Dermis blood vessel endothelial cell (primary cell): ENCODE measurements at places on chromosomes 7 and 10. TPM values are rescaled to one million over a fixed set of nuclear protein-coding genes. Genes with fewer than 3 reads are reported as not detected.

DNA sequence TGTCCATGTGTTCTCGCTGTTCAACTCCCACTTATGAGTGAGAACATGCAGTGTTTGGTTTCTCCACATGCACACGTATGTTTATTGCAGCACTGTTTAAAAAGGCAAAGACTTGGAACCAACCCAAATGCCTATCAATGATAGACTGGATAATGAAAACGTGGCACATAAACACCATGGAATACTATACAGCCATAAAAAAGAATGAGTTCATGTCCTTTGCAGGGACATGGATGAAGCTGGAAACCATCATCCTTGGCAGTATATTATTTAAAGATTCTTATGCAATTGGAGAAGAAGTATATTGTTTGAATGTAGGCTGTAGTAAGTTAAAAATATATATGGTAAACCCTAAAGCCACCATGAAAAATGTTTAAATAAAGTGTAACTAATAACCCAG lies 7.2 kb upstream of the CACNB2 start:
- DNase-seq: no peak

DNA sequence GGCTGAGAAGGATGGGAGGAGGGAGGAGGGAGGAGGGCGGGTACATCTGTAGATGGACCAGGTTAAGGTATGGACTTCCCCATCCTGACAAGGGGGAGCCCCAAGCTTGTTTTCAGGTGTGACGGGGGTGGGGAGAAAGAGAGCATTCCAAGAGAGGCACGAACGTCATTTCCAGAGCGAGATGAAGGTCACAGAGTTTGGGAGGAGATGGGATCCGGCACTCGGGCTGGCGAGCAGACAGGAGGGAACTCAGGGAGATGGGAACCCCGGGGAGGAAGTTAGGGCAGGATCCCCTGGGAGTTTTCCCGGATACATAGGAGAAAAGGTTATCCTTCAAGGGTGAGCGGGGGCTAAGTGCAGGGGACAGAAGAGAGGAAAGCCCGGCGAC lies 118.8 kb downstream of the CUX1 start:
- no peak for DNase-seq

GRCh38 chr10:77673101-77673500 lies 35.5 kb upstream of the KCNMA1 start:
- DNase-seq: no peak

DNA sequence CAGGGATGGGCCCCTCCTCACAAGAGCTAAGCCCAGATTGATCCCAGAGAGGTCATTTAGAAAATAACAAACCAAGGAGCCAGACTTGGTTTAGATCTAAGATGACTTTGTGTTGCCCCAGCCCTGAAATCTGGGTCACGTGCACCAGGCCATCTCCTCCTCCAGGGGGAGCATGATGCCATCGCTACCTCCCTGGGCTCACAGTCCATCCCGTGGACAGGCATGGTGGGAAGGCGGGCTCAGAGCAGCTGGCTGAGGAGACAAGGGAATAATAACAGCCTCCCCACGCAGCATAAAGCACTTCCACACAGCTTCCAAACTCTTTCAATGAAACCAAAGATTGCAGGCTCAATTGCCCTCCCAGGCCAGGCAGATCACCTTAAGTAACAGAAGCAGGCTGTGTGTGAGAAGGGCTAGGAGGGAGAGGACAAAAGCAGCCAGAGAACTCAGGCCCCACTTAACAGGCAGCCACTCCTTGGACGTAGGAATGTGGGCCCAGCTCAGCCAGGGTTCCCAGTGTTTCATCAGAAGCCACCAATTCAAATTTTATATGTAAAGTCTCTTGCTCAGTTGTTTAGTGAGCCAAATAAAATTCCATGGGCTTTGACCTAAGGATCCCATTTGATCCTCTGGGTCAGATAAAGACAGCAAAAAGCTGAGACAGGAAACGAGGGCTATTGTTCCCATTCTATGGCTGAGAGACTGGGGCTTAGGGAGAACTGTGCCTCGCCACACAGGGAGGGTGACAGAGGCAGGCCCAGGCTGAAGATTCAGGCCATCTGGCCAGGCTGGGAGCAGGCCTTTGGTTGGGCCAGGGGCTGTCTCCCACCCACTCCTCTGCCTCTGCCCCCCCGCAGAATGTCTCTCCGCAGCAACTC lies 100.2 kb downstream of the COL13A1 start:
- peak; percentile 79 for DNase-seq

- DNase-seq: no peak
Observed at GRCh38 chr7:256461-256940, 33.5 kb upstream of the FOXL3 start.

GRCh38 chr7:155979566-155979965 lies 167.3 kb upstream of the SHH start:
- DNase-seq: no peak

DNA sequence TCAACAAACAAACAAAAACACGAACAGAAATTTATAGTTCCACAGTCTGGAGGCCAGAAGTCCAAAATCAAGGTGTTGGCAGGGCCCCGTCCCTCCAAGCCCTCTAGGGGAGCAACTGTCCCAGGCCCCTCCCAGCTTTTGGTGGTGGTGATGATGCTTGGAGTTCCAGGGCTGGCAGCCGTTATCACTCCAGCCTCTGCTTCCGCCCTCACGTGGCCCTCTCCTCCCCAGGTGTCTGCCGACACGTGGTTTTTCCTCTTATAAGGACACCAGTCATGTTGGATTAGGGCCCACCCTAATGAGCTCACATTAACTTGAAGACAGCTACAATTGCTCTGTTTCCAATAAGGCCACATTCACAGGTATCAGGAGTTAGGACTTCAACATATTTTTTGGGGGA lies 49.7 kb downstream of the MICALL2 start:
- no peak for DNase-seq

DNA sequence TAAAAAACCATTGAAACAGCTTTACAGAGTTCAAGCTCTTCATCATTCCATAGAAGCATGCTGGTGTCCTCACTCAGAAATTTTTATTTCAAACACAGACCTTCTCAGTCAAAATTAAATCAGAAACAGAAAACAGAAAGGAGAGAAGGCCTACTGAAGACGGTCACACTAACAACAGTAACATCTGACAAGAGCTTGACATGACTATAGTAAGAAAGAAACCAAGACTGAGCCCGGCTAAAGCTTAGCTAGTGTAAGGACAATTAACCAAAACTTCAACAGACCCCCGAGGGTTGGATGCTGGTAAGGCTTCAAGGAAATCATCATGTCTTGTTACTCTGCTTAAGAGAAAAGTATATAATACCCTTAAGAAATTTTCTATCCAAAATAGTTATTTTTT lies 38.6 kb downstream of the MTPN start:
- DNase-seq: no peak

GRCh38 chr10:46318799-46319198 lies 32.0 kb downstream of the ANTXRL start:
- no peak for DNase-seq

DNA sequence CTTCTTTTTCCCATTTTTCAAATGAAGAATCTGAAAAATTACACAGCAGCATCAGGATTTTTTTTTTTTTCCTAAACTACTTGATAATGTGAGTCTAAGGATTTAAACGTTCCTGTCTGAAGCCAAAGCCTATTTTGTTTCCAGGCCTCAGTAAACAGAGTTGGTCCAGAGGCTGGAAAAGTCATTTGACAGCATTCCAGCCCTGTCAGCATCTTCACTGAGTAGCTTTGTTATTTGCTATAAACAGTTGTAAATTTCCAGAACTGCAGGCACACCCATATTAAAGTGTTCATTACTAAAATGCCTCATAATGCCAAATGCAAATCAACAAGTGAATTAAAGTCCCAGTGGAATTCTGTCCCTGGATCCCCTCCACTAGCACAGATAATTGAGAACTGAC lies 35.5 kb upstream of the KMT2E start:
- DNase-seq: no peak

- DNase-seq: peak; percentile 39
Observed at GRCh38 chr7:139034855-139035585, 822 bp downstream of the ZC3HAV1L start.

GRCh38 chr10:110395350-110396283 lies 90.9 kb upstream of the SMNDC1 start:
- peak; percentile 96 for DNase-seq

GRCh38 chr7:41813286-41813685 lies 110.4 kb upstream of the INHBA start:
- no peak for DNase-seq

MALSU1 gene
- total RNA-seq: 57.7 and 72.7 TPM in 2 replicates

PSPH gene
- 42.4 and 45.1 TPM in 2 replicates for total RNA-seq

PRXL2A gene
- total RNA-seq: 343 and 346 TPM in 2 replicates

AZGP1 gene
- total RNA-seq: not detected in 2 replicates

IKZF1 gene
- 0.17 TPM in 1 of 2 replicates, not detected in the other for total RNA-seq

LRRC17 gene
- 1.2 and 2.0 TPM in 2 replicates for total RNA-seq

CLDN3 gene
- total RNA-seq: 1.4 and 1.5 TPM in 2 replicates
